ENCODE measurements at places on chromosomes 4 and X.

- no peak for DNase-seq
These were observed 143.5 kb downstream of the HNRNPD start for GRCh38 chr4:82230306-82230705.

- DNase-seq = no peak
These were observed at the start of gene SYTL4 for GRCh38 chrX:100731441-100732281. Gene SYTL4 (minus strand): TSS chrX:100732121. CDS start chrX:100702037, 30,084 bp downstream.

DNA sequence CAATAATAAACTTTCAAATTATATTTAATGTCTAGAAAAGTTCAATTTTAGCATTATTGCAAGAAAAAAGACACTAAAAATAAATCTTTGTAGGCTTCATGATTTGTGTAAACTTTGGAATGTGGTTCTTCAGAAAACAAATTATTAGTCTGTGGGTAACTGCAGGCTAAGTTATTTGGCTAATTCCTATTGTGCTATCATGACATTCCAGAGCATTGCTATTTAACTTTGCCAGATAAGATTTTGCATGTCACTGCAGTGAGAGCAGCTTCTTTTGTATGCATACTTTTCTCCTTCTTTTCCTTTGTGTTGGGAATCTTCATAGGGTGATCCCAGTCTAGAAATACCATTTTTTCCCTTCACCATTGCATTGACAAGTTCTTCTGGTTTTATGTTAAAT, 130.0 kb downstream of the AWAT2 start:
- no peak for DNase-seq

DNA sequence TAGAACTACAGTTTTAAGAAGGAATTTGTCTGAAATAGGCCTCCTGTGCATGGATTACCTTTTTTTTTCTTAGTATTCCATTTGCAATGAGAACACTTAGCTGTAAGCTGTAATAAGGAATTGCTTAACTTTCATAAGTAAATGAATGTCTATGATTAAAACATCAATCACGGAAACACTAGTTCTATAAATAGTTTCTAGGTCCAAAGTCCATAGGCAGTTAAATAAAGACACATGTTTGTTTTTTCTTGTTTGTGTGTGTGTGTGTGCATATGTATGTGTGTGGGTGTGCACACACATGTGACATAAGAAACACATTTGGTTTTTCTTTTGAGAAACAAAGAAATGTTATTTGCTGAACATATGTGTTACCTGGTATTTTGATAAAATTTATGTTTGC, 11.2 kb downstream of the GPRIN3 start:
- no peak for DNase-seq

GRCh38 chrX:114615765-114616164, 31.9 kb downstream of the HTR2C start:
- DNase-seq = no peak

- DNase-seq = no peak
These were observed 881.0 kb downstream of the PCDH18 start for GRCh38 chr4:136651278-136651667.

- no peak for DNase-seq
These were observed 314.1 kb downstream of the STK32B start for GRCh38 chr4:5365071-5366008.

GRCh38 chr4:141028024-141028529, 105.2 kb downstream of the RNF150 start:
- DNase-seq = no peak

GRCh38 chr4:3718462-3718861, 47.7 kb upstream of the ADRA2C start:
- no peak for DNase-seq

DNA sequence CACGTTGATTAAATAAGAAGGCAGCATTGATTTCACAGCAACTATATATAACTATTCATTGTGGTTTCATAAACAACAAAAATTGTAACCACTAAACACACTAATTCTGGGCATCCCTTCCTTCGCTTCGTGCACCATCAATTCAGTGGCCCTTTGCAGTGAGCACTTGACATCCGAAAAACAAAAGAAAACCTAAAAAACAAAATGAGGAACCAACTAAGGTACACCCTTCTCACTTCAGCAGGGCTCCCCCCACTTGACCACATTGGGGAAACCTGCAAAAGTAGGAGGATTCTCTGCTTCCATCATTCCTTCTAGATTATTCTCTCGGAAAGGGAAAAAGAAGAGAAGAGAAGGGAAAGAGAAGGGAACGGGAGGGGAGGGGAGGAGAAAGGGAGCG, 28.3 kb downstream of the NBDY start:
- DNase-seq = no peak

- no peak for DNase-seq
These were observed 125.1 kb downstream of the PALLD start for GRCh38 chr4:168621806-168622589.

- DNase-seq = no peak
These were observed 40.7 kb downstream of the TEC start for GRCh38 chr4:48228949-48229348.

DNA sequence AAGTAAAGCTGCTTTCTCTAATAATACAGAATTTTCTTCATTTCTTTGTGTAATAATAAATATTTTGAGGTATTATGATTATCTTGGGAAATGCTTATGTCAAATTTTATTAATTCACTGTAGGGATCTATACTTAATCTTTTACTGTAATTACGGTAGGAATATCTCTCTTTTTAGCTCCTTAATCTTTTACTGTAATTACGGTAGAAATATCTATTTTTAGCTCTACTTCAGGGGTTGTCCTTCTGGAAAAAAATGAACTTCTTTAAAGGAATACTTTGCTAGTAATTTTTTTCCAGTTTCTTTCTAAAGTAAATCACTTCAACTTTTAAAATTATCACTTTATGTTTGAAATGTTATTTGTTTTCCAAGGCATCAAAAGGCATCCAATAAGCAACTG, 2229.4 kb upstream of the AGA start:
- DNase-seq = no peak

DNA sequence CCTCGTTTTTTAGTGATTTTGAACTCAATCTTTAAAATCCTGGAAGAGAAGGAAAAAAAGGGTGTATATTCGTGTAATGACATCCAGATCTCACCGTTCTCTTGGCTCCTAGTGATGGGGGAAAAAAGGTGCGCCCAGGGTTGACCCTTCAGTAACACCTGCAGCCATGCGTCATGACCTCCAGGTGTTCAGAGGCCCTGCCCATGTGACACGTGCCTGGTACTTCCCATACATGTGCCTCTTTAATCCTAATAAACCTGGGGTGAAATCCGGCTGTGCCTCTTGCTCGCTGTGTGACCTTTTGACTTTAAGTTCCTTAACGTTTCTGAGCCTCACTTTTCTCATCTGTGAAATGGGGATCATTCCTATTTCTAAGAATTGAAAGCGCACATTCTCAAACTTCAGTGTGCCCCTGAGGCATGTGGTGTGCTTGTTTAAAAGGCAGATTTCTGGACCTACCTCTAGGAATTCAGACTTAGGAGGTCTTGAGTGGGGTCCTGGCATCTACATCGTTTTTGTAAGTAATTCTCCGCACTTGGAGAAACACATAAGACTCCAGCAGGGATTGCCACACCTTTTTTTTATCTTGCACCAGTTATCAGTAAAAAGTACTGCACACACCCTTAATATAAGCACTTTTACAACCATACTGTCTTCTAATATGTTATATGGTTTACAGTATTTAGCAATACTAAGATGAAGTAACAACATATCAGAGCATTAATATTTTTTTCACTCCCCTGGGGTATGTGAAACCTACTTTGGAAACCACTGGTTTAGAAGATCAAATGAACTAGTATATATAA, 90.1 kb downstream of the RELL1 start:
- DNase-seq = no peak

- no peak for DNase-seq
These were observed 165.8 kb downstream of the NSUN7 start for GRCh38 chr4:40915318-40916217.

GRCh38 chrX:3713225-3713936, at the start of gene PRKX:
Gene PRKX (minus strand): TSS chrX:3713649. CDS start chrX:3713253, 396 bp downstream.
- peak; percentile 38 for DNase-seq

Measured in hippocampal formation (tissue), 2 donors.